ENCODE measurements at places on chromosomes 6 and 20.

DNA sequence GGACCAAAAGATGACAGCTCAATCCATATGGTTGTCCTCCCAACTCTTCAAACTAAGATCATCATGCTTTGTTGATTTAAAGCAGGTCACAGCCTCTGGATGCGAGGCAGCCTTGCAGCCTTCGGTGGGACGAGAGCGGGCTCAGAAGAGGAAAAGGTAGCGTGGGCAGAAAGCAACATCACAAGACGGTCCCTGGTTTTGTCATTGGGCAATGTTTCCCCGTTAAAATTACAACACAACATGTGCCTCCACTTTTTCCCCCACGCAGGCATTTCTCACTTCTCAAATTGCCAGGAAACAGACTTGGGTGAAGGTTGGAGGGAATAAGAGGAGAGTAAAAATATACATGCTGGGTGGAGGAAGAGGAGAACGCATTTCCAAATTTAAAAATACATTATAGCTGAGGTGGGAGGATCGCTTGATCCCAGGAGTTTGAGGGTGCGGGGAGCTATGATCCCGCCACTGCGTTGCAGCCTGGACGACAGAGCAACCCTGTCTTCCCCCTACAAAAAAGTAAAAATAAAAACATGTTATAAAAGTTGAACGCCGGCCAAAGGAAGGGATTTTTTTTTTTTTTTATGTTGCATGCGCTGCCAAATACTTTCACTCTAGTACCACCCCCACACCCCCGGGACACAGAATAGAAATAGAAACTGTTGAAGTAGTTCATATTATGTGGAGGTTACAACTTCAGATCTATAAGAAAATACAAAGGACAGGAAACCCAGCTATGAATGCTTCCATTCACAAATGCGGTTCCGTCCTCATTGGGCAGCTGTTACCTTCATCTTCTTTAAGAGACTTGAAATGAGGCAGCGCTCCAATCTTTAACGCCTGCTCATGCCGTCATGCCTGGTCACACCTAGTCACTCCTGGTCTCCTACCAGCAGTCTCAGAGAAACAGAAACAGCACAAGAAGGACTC is 13.9 kb upstream of the NAA20 start:
- peak; percentile 8 for DNase-seq

DNA sequence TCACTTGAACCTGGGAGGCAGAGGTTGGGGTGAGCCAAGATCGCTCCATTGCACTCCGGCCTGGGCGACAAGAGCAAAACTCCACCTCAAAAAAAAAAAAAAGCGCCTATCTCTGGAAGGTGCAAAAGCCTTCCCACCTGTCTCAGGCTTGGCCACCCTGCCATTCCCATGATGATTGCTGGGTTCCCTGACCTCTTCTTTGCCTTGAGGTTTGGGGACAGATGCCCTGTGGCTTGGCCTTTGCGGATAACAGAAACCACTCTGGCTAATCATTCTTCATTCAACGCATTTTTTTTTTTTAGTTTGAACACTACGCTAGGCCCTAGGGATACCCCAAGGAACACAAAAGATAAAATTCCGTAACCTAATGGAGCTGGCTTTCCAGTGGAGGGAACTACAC is 6.8 kb upstream of the HMGA1 start:
- DNase-seq, result no peak

DNA sequence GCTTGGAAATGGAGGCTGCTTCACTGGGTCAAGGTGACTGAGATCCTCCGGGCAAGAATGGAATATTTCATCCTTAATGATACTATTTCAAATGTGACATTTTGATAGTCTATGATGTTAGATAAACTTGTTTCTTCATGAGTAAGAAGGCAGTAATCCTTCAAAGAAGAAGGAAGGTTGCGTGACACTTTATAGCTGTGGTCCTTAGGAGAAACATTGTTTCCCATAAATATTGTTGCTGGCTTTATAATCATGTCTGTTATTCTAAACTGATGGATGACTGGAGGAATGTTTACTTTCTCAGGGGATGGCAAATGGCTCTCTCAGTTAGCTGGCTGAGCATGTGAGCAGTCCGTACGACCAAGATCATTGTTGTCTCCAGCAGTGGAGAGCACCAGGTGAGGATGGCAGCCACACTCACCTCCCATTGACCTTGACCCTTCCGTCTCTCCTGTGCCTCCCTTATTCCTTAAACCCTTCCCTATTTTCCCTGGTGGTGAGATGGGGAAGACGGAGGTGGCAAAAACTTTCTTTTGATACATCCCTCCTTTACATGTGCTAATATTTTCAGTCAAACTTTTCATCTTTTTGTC is 171.2 kb upstream of the OLIG3 start:
- no peak for DNase-seq

- peak; percentile 69 for DNase-seq
Measured at GRCh38 chr6:90078513-90079289, 184.4 kb downstream of the GJA10 start.

DNA sequence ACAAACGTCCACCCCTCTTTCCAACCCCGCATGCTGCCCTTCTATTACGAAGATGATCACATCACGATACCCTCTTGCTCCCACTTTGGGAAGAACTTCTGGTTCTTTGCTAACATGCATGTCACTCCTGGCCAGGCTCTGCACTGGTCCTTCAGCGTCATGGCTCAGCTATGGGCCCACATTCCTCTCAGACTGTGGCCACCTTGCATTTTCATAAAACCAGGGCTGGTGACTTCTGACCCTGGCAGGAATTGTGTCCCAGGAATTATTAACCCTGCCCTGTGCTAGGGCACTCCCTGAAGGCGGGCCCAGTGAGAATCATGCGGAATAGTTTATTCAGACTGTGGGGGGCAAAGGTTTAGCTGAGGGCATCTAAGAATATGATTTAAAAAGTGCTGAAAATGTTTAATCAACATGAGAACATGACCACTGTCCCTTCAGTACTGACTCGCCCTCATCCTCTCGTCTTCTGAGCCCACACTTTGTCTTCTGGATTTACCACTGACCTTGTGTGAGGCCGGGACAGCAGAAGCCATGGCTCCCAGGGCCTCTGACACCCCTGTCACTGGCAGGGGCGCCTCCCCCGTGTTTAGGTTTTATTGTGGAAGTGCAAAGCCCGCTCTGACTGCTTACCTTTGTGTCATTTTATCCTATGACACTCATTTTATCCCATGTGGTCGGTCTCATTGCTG is 38.1 kb upstream of the THBS2 start:
- no peak for DNase-seq

GRCh38 chr6:5208057-5208456 is 52.7 kb downstream of the LYRM4 start:
- no peak for DNase-seq

DNA sequence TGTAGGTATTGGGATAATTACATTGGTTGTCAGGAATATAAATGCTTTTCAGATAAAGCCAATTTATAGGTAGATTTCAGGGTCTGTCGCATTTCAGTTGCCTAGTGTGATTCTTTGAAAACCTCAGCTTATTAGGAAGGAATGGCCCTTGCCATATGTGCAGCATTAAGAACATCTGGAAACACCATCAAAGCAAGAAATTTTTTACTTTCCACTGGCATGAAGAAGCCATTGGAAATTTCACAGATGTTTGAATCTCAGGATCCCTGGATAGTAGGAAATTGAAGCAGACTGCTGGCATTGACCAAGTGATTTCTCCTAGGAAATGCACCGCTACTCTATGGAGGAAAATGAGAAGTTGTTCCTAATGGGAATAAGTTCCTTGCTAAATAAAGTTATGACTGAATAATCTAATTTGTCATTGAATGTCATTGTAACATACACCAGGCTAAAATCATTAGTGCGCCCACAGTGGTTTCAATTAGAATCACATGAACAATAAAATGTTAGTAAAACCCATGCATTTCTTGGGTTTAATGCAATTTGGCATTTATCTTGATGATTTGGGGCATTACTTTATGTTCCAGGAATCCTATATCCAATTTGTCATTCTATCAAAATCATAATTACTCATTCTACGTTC is 950.1 kb downstream of the EPHA7 start:
- no peak for DNase-seq

- no peak for DNase-seq
Measured at GRCh38 chr6:6688283-6688682, 99.8 kb downstream of the LY86 start.

GRCh38 chr6:71289039-71289801 is 609 bp downstream of the OGFRL1 start:
- DNase-seq, result peak; percentile 11

DNA sequence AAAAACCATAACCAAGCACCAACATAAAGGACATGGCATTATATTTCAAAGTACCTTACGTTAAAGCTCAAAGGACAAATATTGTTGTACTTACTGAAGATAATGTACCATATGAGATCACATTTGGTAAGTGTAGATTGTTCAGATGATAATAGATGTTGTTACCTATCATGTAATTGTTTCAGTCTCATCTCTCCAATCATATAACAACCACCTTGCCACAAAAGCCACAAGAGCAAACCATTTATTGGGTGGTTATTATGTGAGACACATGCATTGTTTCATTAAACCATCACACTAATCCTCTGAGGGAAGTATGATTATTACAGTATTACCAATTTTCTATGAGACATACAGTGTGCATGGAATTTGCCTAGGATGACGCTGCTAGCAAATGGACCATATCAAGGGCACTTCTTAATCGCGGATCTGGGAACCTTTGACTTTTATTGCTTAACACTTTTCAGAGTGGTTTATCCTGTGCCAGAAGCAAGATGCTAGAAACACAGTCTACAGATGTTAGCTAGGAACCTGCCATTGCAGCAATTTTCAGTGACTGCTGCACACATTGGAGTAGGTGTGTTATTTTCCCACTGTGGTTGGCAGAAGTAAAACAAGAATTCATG is 149.8 kb upstream of the AKIRIN2 start:
- DNase-seq, result no peak

DNA sequence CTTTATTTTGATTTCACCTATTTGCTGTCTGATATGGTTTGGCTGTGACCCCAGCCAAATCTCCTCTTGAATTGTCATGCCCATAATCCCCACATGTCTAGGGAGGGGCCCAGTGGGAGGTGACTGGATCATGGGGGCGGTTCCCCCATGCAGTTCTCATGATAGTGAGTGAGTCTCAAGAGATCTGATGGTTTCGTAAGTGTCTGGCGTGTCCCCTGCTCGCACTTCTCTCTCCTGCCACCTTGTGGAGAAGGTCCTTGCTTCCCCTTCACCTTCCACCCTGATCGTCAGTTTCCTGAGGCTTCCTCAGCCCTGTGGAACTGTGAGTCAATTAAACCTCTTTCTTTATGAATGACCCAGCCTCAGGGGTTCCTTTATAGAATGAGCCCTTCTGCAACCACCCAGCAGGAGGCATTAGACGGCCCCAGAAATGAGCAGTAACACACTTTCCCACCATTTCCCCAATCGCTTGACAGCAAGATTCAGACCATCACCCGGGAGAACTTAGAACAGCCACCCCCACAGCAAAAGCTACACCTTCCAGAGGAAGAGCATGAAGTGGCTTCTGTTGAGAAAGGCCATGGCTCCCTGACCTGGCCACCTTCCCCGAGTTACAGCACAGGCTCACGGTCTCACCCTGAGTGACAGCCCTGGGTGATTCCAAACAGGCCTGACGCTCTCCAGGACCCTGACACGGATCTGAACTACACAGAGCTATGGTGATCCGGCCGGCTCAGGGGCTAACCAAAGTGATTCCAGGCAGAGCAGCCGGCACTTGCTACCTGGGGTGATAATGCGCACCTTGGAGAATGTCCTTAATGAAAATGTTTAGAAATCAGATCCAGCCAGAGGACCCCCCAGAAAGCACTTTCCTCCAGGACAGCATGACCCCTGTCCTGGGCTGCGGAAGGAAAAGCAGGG is 131.2 kb upstream of the CDH4 start:
- peak; percentile 19 for DNase-seq

DNA sequence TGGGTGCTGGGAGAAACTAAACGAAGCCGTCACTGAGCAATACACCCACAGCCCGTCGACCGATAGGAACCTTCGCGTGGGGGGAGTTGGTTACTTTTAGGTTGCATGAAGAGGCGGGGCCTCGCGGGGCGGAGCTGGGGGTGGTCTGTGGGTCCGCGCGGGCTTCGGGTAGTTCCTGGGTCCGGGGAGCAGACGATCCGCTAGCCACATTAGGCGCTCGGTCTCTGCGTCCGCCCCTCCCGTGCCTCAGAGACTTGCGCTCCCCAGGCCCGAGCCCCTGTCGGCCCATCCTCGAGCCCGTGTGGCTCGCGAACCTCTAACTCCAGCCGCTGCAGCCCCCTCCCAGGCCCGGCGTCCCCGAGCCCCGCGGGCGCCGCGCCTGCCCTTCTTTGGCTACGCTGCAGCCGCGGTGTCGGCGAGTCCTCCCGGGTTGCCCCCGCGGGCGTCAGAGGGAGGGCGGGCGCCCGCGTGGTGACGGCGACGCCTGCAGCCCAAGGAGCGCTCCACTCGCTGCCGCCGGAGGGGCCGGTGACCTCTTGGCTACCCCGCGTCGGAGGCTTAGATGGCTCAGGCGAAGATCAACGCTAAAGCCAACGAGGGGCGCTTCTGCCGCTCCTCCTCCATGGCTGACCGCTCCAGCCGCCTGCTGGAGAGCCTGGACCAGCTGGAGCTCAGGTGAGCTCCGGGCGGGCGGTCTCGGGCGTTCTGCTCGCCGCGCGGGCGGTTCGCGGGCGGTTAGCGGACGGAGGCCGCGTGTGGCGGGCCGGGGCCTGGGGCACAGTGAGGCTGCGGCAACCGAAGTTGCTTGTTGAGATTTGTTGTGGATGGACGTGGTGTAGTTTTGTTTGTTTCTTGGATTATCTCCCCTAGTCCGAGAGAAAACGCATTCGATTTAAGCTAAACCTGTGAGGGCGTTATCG is at the start of gene BAG2:
TSS of gene BAG2 (plus strand) at position 191 of the 920 bp plus-strand sequence. CDS start at position 563, 372 bp downstream.
- peak; percentile 89 for DNase-seq

DNA sequence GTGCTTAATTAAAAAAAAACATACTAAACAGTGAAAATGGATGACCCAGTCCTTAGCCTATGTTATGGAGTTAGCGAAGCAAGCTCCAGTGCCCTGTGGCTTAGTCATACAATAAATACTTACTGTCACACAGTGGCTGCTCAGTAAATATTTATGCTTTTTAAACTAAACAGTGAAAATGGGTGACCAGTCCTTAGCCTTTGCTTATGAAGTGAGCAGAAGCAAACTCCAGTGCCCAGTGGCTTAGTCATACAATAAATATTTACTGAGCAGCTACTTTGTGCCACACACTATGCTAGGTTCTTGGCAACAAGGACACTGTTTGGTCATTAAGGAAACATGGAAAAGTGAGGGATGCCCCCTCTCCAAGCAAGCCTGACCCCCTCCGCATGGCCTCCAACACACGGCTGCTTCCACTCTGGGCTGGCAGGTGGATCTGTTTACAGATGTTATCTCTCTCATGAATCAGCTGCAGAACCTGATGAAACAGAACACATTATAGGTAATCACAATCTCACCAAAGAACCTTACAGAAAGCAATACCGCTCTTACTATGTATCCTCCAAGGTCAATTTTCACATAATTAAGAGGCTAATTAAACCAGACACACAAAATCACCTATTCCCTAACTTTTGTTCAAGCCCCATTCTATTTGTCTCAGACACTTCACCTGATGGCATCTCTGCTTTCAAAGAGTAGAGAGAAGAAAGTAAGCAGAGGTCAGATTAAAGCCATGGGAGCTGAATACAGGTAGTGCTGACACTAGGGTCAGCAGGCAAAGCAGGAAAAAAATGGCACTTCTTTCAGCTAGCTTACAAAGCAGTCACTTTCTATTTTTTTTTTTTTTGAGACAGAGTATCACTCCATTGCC is 27.3 kb downstream of the CDK5RAP1 start:
- no peak for DNase-seq
